Cardiac septum (tissue), 1 donor: ENCODE measurements at places on chromosomes 7 and 10.

GRCh38 chr10:95295031-95295755 is 4.4 kb upstream of the PDLIM1 start:
- no peak for DNase-seq

- no peak for DNase-seq
Measured at GRCh38 chr7:73986158-73986631, 41.8 kb upstream of the ELN start.

DNA sequence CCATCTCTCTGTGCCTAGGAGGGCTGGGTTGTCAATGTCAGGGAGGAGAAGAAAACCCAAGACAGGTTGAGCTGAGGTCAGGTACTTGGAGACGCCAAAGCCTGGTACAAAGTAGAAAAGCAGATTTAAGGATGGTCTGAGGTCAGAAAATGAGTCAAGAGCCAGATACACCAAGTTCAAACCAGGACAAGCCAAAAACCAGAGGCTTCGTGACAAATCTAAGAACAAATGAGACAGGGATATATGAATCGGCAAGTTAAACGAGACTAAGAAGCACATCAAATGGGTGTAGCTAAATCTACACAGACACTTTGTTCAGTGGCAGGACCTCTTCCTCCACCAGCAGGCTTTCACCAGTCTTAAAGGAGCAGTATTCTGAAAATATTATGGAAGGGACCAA is 34.2 kb downstream of the C7orf33 start:
- no peak for DNase-seq

GRCh38 chr7:36650766-36651312 is 73.5 kb downstream of the AOAH start:
- DNase-seq: no peak

DNA sequence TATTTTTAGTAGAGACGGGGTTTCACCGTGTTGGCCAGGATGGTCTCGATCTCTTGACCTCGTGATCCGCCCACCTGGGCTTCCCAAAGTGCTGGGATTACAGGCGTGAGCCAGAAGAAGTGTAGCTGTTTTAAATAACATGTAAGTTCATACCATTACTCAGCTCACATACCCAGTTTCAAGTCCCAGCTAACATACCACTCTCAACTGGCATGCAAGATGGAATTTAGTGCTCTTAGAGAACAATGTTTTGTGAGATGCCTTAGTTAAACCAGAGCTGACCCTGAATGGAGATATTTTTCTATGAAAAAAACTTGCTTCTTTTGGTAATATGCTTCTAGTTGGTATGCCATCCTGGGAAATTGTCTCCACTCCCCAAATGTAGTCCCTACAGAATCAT is 37.3 kb downstream of the HBP1 start:
- no peak for DNase-seq

DNA sequence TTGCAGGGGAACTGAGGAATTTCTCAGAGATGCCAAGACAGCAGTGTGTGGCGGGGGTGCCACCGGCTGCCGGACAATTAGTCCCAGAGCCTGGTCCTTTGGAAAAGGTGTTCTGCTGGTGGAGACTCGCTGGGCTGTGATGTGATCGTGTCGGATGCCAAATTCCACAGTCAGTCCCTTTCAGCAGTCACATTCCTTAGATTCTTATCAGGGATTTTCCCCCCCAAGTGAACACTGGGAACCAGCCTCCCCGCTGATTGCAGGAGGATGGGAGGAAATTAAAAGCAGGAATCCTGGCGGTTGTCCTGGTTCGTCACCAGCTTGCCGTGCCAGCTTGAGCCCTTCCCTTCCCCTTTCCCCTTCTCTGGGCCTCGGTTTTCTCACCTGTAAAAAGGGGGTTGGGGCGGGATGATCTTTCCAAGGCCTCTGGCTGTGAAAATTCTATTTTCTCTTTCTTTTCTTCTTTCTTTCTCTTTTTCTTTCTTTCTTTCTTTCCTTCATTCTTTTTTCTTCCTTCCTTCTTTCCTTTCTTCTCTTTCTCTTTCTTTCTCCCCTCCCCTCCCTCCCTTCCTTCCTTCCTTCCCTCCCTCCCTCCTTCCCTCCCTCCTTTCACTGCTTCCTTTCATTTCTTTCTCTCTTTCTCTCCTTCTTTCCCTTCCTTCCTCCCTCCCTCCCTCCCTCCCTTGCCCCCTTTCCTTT is 39.6 kb downstream of the COL26A1 start:
- DNase-seq: no peak

GRCh38 chr7:11480143-11480542 is 351.9 kb downstream of the THSD7A start:
- no peak for DNase-seq

- no peak for DNase-seq
Measured at GRCh38 chr10:12720217-12720981, 281.1 kb downstream of the CCDC3 start.

GRCh38 chr10:103458720-103459119 is at the start of gene CALHM1:
Gene CALHM1, minus strand, starts transcription at chr10:103458900. Its CDS starts 149 bp downstream, at chr10:103458751.
- no peak for DNase-seq

DNA sequence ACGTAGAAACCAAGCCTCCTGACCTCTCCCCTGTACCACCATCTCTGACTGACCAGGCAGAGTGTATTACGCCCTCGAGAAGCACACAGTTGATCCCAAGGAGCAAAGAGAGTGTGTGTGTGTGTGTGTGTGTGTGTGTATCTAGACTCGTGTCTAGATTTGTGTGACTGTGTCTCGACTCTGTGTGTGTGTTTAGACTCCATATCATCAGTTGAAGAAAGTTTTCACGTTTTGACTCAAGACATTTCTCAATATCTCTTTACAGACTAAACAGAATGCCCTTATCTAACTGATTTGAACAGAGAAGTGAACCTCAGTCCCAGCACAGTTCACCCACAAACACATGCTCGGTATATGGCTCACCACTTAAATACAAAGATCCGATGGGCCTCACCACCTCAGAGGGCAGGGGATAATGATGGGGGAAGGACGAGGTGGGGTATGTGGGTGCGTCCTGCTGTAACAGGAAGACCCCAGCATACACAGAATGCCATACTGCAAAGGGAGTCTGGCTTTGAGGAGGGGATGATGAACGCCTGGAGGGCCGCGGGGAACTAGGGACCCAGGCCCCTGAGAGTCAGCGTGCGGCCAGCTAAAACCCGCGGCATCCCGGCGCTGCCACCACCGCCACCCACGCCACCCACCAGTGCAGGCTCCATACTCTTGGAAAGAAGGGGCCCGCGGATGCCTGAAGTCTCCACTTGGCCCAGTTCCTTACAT is 780 bp downstream of the ALDH18A1 start:
- no peak for DNase-seq

- DNase-seq: no peak
Measured at GRCh38 chr7:123397746-123398338, 136.6 kb downstream of the IQUB start.

- DNase-seq: no peak
Measured at GRCh38 chr10:9096288-9096687, 1041.8 kb downstream of the GATA3 start.

DNA sequence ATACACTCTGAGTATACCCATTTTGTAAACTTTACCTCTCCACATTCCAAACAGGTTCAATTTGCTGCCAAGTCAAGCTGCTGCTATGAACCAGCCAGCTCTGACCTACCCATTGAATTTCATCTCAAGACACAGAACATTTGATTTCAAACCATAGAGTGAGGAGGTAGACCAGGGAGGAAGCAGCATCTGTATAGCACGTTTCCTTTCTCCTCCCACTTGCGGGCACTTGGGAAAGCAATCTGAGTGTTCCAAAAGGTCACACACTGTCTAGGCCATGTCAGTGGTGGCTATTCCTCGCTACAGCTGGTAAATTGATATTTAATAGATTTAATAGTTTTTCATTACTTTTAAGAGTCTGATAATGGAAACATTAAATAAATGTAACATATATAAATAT is 147.8 kb upstream of the EEPD1 start:
- no peak for DNase-seq

DNA sequence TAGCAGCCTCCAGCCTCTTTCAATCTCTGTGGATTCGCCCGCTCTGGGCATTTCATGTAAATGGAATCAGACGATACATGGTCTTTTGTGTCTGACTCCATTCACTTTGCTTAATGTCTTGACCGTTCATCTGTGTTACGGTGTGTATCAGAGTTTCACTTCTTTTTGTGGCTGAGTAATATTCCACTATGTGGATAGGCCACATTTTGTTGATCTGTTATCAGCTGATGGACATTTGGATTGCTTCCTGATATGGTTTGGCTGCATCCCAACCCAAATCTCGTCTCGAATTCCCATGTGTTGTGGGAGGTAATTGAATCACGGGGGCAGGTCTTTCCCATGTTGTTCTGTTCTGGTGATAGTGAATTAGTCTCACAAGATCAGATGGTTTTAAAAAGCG is 109.0 kb downstream of the LHPP start:
- no peak for DNase-seq

- no peak for DNase-seq
Measured at GRCh38 chr10:121570315-121570714, 27.9 kb downstream of the FGFR2 start.
